ENCODE measurements at places on chromosomes 1 and 21.

- DNase-seq, result peak; percentile 60
These were observed 11.7 kb downstream of the NR5A2 start for GRCh38 chr1:200038981-200039848.

DNA sequence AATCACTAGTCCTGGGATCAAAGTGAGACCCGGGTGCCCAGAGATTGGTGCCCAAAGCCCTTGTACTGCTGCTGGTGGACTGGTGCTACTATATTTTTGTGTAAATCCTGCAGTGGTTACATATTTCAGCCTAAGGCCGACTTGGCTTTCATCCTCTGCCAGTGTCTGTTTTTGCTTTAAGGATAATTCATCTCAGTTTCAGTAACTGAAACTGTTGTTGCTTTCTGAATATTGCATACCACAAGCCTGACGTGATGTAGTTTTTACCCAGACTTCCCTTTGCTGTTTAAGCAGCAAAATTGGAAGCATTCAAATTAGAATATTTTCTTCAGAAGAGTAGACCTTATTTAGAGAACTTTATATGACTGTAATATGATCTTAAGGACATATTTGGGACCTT lies 341.8 kb downstream of the RYR2 start:
- DNase-seq, result no peak

- DNase-seq, result no peak
These were observed 409.1 kb downstream of the SETD4 start for GRCh38 chr21:35651196-35651595.

- DNase-seq, result no peak
These were observed 332.4 kb upstream of the ZP4 start for GRCh38 chr1:238223076-238223640.

- DNase-seq, result no peak
These were observed 37.8 kb upstream of the CTTNBP2NL start for GRCh38 chr1:112358061-112358770.

DNA sequence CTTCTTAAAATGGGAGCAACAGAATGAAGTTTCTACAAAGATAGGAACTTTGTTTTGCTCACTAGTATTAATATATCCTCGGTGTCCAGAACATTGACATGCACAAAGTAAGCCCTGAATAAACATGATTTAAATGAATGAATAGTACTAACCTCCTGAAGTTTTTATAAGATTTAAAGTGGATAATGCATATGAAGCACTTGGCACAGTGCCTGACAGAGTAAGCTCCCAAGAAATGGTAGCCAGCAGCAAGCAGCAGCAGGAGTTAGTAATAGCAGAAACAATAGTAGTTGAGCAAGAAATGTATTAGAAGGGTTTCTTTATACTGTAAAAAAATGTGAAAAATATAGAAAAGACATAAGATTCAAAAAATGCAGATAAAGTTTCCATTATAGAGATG lies 258.1 kb upstream of the C1orf87 start:
- no peak for DNase-seq

- DNase-seq, result no peak
These were observed 35.4 kb upstream of the ZNF496 start for GRCh38 chr1:247366926-247367645.

DNA sequence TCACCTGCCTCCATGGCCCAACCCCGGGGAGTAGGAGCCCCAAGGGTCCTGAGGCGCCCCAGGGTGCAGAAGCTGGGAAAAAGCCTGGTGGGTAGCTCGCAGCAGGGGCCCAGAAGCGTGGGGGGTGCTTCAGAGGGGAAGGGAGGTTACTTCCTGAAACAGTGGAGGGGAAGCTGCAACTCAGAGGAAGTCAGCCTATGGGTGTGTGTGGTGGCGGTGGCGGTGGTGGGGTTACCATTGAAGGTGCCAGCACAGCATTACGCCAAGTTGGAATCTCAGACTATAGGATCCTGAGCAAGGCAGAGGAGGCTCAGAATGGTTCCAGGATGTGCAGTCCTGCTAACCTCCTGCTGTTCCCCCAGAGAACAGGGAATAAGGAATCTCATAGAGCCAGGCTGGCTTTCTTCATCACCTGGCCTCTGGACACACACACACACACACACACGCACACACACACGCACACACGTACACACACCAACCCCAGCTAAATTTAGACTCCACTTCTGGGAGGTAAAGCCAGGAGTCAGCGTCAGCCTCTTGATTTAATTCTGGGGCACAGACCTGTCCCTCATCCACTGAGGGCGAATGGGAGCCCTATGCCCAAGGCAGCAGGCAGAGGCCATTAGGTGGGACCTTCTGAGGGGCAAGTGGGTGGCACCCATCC lies 1.3 kb downstream of the DENND4B start:
- DNase-seq, result no peak

DNA sequence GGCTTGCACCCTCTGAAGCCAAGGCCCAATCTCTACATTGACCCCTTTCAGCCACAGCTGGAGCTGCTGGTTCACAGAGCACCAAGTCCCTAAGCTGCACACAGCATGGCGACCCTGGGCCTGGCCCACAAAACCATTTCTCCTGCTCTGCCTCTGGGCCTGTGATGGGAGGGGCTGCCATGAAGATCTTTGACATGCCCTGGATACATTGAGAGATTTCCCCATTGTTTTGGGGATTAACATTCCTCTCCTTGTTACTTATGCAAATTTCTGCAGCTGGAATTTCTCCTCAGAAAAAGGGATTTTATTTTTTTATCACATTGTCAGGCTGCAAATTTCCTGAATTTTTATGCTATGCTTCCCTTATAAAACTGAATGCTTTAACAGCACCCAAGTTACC lies 235.8 kb downstream of the COL11A1 start:
- DNase-seq, result no peak

- DNase-seq, result peak; percentile 50
These were observed 109.7 kb upstream of the ZBTB40 start for GRCh38 chr1:22341791-22342605.

DNA sequence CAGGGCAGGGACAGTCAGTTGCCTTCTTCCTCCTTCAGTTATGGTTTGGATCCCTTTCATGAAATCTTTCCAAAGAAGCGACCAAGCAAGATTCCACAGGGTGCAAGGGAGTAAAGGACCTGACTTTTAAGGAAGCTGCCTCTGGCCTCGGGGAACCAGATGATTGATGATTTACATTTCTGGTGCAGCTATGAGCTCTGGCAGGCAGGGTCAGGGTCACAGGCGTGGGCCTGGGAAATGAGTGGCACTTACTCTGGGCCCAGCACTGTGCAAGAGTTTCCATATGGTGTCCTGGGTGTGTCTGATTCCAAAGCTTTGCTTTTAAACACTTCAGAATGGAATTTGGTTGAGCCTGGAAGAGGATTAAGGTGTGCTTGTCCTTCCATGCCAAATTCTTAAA lies 7.2 kb upstream of the CRABP2 start:
- no peak for DNase-seq

DNA sequence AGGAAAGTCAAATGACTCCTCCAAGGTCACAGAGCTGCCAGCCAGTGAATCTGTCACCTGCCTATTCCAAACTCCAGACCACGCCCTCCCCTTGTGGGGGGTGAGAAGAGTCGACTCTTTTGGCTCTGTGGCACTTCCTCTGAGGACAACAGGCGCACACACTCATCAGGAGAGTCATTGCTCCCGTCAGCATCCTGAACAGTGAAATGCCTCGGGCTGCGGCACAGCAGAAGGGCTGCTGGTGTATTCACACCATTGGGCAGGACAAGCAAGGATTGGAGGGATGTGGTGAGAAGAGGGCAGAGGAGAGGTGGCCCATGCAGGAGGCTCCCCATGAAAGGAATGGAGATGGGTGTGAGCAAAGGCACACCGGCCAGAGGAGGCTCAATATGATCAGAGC lies 239.0 kb downstream of the TOMM20 start:
- DNase-seq, result no peak

DNA sequence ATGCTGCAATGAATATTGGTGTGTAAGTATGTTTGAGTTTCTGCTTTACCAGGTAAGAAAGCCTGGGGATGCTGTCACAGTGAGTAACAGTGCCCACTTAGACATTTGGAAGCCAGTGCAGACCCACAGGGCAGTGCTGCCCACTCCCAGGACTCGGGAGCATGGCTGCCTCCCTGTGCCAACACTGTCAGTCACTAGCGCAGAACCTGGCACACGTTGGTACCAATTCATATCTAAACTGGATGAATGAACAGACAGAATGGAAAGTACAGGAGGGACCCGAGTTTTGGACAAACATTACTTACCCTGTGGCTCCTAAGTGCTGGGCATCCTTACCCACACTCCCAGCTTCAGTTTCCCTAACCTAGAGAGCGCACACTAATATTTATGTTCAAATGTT lies 1.6 kb upstream of the EVA1C start:
- no peak for DNase-seq

- DNase-seq, result no peak
These were observed 12.4 kb downstream of the ZBTB18 start for GRCh38 chr1:244063498-244063897.

DNA sequence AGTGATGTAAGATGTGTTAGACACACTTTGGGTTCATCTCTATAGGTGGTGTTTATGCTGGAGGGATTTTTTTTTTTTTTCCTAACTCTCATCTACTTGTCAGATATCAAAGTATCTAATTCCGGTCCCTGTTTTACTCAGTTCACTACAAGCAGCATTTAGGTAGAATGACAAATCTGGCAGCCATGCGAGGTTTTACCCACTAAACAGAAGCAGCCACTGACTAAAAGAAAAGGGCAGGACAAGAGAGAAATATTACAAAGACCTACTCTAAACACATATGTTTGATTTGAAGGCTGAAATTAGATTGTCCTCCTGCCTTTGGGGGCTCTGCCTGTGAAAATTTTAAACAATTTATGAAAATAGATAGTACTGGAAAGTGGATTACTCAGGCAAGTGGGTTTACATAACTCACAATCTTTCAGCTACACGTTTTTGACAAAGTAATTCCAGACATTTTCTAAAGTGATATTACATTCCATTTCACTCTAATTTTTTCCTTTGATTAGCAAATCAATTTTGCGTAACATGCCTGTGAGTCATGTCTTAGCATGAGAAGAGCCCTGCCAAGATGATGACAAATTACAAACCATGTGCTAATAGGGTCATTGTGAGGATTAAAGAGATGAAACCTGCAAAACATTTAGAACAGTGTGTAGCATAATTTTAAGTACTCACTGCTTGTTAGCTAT lies 172.6 kb downstream of the PLA2G4A start:
- DNase-seq, result peak; percentile 9

DNA sequence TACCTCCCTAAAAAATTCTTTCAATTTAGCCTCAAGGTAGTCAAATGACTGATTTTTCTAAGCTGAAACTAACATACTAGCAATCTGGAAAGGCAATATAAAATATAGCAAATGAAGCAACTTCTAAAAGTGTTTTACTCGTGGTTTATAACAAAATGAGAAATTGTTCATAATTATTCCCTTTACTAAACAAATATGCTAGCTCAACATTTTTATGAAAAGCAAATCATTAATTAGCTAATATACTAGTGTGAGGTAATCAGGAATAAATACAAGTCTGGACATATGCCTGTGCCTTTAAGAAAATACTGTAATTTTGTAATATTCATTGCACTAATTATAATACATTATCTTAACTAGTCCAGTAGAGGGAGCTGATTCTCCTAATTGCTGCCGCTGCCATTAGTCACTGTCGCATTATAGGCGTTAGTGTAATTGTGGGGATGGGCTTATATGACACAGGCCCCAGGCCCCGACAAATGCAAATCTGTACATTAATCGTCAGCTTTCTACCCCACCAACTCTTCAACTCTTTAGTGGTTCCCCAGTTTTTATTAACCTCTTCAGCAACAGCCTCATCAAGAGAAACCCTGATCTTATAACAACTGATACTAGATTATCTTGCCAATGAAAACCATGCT lies 160.9 kb downstream of the GABPA start:
- no peak for DNase-seq

DNA sequence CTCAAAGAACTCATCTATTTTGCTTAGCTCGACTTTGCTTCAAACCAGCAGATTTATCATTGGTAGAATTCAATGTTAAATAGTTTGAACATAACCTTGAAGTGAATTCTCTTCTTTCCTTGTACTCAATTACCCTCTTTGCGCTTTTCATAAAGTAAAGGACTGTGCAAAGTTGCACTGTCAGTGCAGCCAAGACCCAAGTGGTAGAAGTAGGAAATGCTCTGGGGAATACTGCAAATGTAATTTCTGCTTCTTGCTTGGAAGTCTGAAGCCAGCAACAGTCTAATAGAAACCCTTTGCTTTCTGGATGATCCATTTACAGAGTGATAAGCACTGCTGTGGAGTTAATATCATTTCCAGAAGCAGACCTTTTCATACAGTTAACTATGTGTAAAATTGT lies 936.7 kb upstream of the TMPRSS15 start:
- DNase-seq, result no peak

DNA sequence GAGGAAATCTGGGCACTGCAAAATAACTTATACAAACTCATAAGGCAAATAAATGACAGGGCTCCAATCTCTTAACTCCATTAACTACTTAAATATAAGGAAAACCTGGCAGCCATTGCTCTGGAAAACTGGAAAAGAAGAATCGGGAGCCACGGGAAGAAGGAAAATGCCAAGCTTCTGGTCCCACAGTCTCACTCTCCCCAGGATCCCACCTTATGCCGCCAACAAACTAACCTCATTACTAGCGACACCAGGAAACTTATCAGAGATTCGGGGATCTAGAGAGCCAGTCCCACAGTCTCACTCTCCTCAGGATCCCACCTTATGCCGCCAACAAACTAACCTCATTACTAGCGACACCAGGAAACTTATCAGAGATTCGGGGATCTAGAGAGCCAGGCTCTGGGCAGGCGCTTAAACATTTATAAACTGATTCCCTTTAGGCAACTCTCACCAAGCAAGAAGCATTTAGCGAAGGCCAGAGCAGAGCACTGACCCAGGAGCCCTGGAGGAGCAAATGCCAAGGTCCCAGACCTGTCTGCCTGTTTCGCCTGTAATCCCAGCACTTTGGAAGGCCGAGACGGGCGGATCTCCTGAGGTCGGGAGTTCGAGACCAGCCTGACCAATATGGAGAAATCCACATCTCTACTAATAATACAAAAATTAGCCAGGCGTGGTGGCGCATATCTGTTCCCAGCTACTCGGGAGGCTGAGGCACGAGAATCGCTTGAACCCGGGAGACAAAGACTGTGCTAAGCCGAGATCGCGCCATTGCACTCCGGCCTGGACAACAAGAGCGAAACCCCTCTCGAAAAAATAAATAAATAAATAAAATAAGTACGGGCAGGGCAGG lies 720 bp downstream of the PSMB2 start:
- no peak for DNase-seq

- no peak for DNase-seq
These were observed 5.3 kb downstream of the S100A12 start for GRCh38 chr1:153370146-153370545.

GRCh38 chr1:66276218-66276617 lies 257.7 kb upstream of the SGIP1 start:
- no peak for DNase-seq

- DNase-seq, result no peak
These were observed 168.9 kb downstream of the KCNK2 start for GRCh38 chr1:215251428-215251827.

Data from urothelium cell line (cell line).